ENCODE measurements at places on chromosomes 12 and 14.

DNA sequence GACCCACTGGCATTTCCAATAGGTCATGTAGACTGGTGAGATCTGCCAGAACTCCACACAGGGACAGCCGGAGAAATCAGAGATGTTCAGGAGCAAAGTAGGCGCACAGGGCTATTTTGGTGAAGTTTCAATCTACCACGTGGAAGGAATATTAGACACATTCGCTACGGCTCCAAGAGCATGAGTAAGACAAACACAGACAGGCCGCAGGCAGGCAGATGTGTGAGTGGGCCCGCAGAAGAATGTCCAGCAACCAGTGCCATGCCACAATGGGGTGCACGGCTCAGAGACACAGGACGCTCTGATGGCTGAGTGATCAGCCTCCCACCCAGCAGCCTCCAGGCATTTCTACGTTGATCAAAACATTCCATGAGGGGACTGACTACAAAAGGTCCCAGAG, 10.4 kb downstream of the SLC15A4 start:
- DNase-seq, result no peak

DNA sequence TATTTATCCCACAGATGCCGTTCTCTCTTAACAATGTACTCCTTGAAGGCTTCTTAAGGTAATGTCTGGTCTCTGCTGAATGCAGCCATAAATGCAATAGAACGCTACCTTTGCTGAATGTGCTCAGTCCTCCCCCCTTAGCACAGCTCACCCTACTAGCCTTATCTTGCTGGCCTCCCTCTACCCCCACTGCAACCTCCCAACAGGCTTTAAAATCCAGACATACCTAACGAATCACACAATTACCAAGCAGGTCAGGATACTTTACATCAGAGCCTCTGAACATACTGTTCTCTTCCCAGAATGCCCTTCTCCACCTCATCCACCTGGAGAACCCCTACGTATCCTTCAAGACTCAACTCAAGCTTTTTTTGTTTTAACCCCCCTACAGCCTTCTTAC, 51.0 kb upstream of the CRADD start:
- no peak for DNase-seq

DNA sequence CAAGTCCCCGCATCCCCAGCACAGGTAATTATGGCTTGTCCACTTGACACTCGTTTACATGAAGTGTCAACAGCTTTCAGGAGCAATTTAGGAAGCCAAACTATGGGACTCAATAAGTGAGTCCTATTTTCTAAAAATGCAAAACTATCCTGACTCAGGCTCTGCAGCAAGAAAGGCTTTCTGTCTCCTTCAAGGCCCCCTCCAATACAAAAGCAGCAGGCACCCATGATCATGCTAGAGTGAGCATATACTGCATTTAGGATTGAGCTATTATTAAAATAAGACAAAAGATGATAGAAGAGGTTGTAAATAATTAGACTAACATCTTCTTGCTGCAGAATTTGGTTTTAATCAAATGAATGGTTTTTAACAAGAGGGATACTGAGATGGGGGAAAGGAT, 3.2 kb downstream of the SIX6 start:
- DNase-seq, result no peak

GRCh38 chr12:41521872-41522379, 333.8 kb downstream of the PDZRN4 start:
- no peak for DNase-seq

GRCh38 chr12:108604208-108604941, 6.5 kb upstream of the TMEM119 start:
- no peak for DNase-seq

- no peak for DNase-seq
These were observed 140.6 kb upstream of the PELI2 start for GRCh38 chr14:55977392-55978150.

DNA sequence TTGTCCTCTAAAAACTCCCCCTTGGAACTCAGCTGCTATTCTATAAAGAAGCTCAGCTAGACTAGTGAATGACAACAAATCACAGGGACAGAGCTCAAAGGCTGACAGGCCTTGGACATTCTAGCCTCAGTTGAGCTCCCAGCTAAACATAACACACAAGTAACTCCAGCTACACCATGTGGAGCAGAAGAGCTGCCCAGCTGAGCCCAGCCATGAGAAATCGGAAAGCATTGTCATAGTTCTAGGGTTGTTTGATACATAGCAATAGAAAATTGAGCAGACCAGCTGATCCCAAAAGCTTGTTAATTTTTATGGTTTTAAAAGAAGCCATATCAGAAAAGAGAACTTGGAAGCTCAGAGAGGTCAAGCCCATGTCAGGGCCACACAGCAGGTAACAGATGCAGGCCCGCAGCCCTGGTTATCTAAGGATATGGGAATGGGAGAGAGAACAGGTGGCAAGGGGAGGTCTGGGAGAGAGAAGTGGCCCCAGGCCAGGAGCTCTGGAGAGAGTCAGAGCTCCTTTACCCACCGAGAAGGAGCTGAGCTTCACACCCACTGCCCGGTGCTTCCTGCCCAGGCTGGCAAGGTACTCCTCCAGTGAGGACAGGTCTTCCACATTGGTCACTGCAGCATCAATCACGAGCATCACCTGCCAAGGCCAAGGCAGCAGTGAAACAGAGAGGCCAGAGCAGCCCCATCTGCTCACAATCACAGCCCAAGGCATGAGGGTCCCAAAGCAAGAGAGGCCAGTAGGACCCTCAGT, 2.9 kb downstream of the NGB start:
- no peak for DNase-seq

- DNase-seq, result no peak
These were observed 235.2 kb downstream of the SLC41A2 start for GRCh38 chr12:104722601-104723534.

DNA sequence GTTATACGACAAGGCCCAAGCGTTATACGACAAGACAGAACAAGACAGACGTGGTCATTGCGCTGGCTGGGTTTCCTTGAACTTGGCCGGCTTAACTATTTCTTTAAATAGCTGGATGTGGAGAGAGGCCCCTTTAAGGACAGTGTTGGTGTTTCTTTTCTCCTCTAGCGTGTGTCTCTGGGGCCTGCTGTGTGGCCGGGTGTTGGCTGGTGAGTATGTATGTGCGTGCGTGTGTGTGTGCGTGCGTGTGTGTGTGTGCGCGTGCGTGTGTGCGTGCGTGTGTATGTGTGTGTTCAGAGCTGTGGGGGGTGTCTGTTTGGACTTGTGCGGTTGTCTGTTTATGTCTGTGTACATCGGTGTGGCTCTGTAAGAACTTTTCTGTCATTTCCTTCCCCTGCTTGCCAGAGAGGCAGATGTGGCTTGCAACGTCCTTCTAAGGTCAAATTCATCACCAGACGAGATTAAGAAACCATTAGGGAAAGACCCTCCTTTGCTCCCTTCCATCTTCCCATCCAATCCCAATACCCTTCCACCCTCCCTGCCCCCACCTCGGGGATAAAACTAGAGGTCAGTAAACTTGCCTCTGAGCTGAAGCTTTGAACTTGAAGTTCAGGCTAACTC, 78.6 kb upstream of the TBX3 start:
- no peak for DNase-seq

GRCh38 chr12:5236022-5236640, 192.5 kb downstream of the KCNA5 start:
- DNase-seq, result no peak

DNA sequence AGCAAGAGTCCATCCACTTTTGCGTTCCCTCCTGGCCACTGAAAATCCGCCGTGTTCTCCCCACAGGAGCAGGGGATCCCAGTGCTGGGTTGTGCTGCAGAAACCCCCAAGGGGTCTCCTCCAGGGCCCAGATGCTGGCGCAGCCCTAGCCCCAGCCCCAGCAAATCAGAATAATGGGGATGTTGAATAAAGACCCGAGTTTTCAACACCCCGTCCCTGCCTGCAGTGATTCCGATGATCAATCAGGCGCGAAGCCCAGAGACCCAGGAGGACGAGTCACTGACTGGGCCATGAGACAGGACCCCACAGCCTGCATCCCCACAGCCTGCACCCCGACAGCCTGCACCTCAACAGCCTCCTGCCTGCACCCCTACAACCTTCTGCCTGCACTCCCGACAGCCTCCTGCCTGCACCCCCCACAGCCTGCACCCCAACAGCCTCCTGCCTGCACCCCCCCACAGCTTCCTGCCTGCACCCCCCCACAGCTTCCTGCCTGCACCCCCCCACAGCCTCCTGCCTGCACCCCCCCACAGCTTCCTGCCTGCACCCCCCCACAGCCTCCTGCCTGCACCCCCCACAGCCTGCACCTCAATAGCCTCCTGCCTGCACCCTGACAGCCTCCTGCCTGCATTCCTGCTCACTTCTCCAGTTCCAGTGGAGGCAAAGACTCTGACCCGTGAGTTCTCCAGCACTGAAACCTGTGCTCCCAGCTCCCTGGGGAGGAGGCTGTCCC, 37.2 kb downstream of the TNFAIP2 start:
- no peak for DNase-seq

GRCh38 chr12:120998435-120998834, 17.9 kb downstream of the C12orf43 start:
- no peak for DNase-seq

- no peak for DNase-seq
These were observed 35.5 kb upstream of the CSRP2 start for GRCh38 chr12:76914102-76914859.

- no peak for DNase-seq
These were observed 23.0 kb downstream of the ZFHX2 start for GRCh38 chr14:23528555-23528954.

DNA sequence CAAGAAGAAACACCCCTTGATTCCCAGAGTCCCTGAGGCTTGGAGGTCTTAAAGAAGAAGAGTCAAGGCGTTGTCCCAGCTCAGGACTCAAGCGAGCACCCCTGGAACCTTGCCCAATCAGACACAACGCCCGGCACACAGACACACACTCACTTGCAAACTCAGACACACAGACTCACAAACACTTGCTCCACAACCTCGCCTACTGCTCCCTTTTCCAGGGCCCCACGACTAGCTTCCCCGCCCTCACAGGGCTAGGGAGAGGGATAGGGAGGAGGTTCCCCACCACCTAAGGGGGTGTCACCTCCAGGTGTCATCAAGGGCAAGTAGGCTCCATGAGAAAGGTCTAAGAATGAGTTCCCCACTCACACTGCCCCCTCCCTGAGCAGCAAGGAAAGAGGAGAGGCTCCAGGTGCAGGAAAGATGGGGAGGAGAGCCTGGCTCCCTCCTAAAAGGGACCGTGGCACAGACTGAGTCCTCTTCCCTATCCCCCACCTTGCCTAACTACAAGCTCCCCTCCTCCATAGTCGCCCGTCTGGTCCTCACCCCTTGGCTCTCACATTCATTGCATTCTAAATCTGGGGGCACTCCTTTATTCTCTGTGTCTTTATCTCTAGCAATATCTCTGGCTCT, 717 bp downstream of the WNT10B start:
- no peak for DNase-seq

- no peak for DNase-seq
These were observed 158.9 kb upstream of the PLEKHG7 start for GRCh38 chr12:92543840-92544239.

GRCh38 chr12:132479938-132480622, 9.9 kb upstream of the FBRSL1 start:
- DNase-seq, result no peak

- DNase-seq, result peak; percentile 65
These were observed 42.2 kb upstream of the ATP23 start for GRCh38 chr12:57899010-57899662.

- DNase-seq, result no peak
These were observed 23.0 kb upstream of the GSG1 start for GRCh38 chr12:13126494-13126893.

GRCh38 chr14:35682802-35683201, 126.3 kb downstream of the RALGAPA1 start:
- DNase-seq, result no peak

DNA sequence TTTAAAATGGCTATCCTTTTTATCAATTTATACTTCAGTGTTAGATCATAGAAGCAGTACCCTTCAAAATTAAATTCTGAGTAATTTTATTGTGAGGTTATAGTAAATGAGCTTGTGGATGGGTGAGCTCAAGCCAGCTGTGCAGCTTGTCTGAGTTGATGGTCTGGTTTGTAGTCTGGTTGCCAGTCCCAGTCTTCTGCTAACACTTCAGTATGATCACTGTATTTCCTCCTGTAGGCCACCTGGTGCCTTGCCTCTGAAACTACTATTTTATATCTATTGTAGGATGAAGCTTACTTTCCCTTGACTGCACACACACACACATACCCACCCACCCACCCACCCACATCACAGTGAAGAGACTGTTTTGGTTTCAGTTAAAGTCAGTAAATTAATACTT, 496.4 kb downstream of the PCNX1 start:
- DNase-seq, result no peak

DNA sequence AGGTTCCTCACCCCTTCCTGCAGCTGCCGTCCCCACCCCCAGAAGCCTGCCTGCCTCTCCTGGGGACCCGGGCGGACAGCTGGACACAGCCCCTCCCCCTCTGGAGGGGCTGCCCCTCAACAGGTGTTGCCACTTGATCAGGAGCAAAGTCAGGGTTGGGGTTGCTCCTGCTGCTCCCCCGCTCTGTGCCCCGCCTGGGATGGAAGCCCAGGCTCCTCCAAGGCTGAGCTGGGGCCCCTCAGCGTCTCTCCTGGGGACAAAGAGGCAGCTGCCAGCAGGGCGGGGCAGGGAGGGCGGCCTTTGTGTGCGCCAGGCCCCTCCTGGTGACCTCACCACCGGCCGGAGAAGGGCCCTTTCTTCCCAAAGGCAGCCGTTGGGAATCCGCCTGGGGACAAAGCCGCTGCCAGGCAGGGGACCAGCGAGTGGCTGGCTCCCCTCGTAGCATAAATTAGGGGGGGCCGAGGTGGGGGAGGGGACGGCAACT, 13.7 kb downstream of the TRMT61A start:
- DNase-seq, result no peak

DNA sequence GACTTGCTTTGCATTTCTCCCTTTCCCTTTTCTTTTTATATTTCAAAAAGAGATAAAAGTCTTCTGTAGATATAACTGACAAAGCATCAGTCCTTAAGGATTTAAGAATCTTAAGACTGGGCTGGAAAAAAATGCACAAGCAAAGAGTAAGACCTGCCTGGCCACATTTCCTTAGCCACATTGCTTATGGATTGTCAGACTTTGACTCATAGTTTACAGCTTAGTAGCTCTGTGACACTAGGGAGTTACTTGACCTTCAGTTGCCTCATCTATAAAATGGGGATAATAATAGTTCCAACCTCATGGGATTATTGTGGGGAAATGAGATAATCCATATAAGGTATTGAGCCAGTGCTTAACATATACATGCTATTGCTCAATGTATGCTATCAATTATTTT, 66.4 kb upstream of the STK38L start:
- no peak for DNase-seq

Measured in stimulated activated CD8-positive, alpha-beta memory T cell treated with anti-CD3 and anti-CD28 coated beads, Interleukin-12 subunit alpha, Interleukin-12 subunit beta, amount 100 ng/mL, for 4 hours (primary cell).